ENCODE measurements at places on chromosomes 4 and X.

GRCh38 chr4:102554992-102555391, 53.8 kb downstream of the NFKB1 start:
- no peak for DNase-seq

DNA sequence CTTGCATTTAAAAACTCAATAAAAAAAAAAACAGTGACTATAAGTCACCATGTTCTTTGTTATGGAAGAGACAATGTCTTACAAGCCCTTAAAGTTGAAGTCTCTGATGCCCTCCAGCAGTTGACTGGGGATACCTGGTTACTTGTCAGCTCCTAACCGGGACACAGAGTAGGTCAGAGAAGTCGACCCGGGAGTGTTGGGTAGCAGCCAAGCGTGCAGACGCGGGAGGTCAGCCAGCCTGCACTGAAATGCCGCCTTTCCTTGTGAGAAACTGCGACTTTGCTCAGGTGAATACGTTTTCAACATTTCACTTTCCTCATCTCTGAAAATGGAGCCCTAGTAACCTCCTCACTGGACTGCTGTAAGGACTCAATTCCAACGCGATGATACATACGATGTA, 81.8 kb downstream of the F11 start:
- no peak for DNase-seq

- no peak for DNase-seq
These were observed 56.2 kb upstream of the CHRDL1 start for GRCh38 chrX:110851780-110852179.

DNA sequence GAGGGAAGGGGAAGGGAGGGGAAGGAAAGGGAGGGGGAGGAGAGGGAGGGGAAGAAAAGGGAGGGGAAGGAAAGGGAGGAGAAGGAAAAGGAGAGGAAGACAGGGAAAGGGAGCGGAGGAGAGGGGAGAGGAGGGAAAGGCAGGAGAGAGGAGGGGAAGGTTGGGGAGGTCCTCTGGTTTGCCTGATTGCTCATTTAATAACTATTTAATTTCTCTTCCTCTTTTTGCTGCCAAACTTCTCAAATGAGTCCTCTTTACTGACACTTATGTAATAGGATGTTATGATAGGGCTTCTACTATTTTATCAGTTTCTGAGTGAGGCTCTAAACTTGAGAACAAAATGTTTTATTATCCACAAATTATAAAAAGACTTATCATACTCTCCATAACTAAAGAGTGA, 35.4 kb upstream of the PPA2 start:
- no peak for DNase-seq
